ENCODE measurements at places on chromosomes 2 and 18. TPM values are rescaled to one million over a fixed set of nuclear protein-coding genes. Genes with fewer than 3 reads are reported as not detected.

MZT2B gene
- 217 TPM for total RNA-seq

CPO gene
- 0.13 TPM for total RNA-seq

RIF1 gene
- 25.3 TPM for total RNA-seq

ZC3H8 gene
- total RNA-seq, result 11.5 TPM

APOB gene
- total RNA-seq, result under 0.01 TPM

SLC9A4 gene
- 0.13 TPM for total RNA-seq

CRIM1 gene
- total RNA-seq, result 45.7 TPM

POTEI gene
- not detected for total RNA-seq

C2orf15 gene
- total RNA-seq, result 0.90 TPM

PROM2 gene
- 41.6 TPM for total RNA-seq

LONRF2 gene
- under 0.01 TPM for total RNA-seq

POU3F3 gene
- not detected for total RNA-seq

STARD6 gene
- total RNA-seq, result not detected

ONECUT2 gene
- total RNA-seq, result under 0.01 TPM

PLEK gene
- under 0.01 TPM for total RNA-seq

SIX2 gene
- total RNA-seq, result 4.2 TPM

ATF2 gene
- total RNA-seq, result 32.1 TPM

HOXD8 gene
- total RNA-seq, result not detected

CYP27A1 gene
- 0.13 TPM for total RNA-seq

ELOA2 gene
- not detected for total RNA-seq

MLPH gene
- total RNA-seq, result 14.7 TPM

RNF152 gene
- 31.9 TPM for total RNA-seq

NCK2 gene
- 99.3 TPM for total RNA-seq

BOLL gene
- not detected for total RNA-seq

NPPC gene
- not detected for total RNA-seq

GCG gene
- total RNA-seq, result not detected

ADRA2B gene
- total RNA-seq, result not detected

GAL3ST2 gene
- not detected for total RNA-seq

ALPG gene
- not detected for total RNA-seq
